ENCODE measurements at places on chromosomes 4 and X. TPM values are rescaled to one million over a fixed set of nuclear protein-coding genes. Genes with fewer than 3 reads are reported as not detected.
A peak's percentile ranks its signal among the peaks of the same experiment; 100 is the strongest.

- DNase-seq, result no peak
Observed at GRCh38 chr4:8774071-8774470, 97.6 kb downstream of the HMX1 start.

GRCh38 chrX:47232197-47232802 lies 509 bp upstream of the USP11 start:
- DNase-seq, result no peak

- no peak for DNase-seq
Observed at GRCh38 chr4:122746485-122746965, 14.0 kb downstream of the BBS12 start.

DNA sequence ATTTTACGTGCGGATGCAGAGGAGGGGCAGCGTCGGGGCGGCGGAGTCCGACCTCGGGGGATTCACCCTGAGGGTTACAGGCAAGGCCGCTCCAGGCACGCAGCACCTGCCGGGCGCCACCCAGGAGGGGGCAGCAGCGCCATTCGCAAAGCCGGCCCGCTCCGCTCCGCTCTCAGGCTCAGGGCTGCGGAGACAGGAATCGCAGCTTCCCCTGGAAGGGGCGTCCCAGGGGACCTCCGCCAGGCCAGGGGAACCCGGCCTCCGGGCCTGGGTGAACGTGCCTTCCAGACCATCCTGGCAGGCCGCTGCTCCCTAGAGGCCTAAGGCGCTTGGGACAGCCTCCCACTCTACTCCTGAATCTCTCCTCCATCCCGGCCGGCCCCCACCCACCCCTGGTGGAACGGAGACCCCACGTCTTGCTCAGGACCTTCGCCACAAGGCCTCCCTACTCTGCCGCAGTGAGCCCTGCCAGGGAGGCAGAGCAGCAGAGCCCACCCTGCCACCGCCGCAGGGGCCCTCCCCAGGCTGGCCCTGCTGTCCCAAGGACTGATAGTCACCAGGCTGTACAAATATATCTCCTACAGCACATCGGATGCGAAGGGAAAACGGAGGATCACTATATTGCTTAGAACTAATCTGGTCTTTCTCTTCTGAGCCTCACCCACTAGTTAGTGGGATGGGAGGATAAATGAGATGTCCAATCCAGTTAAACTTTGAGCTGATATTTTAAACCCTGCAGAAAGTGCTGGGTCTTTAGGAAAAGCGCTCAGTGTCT lies 115.0 kb downstream of the SMIM20 start:
- DNase-seq, result peak; percentile 91

DNA sequence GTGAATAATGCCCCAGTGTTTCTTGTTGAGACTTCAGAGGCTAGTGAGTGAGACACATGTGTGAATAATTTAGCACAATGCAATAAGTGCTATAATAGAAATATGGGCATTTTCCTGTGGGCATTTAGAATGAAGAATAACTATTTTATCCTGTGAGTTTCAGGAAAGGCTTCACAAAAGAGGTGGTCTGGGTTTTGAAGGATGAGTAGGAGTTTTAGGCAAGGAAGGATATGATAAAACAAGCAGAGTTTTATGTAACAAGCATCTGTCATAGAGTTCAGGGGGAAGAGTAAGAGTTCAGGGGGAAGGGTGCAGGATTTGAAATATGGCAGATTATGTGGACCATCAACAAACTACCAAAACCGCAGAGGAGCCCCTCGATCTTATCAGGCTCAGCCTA lies 529.2 kb downstream of the INPP4B start:
- DNase-seq, result no peak

GRCh38 chr4:80926891-80927290 lies 103.6 kb upstream of the BMP3 start:
- DNase-seq, result no peak

DNA sequence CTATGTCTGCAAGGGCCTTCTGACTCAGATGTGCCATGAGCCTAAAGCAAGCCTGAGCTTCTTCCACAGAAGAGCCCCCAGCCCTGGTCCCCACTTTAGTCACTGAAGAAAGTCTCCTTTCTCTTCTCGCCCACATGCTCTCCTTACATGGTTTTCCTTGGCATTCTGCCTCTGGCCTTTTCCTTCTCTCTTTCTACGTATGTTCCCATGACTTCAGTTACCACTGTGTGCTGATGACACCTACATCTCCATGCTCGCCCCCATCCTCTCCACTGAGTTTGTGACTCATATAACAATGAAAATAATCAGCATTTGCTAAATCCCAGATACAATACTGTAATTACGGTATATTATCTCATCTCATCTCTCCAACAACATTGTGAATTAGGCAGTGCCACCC lies 149.3 kb downstream of the AMMECR1 start:
- no peak for DNase-seq

- no peak for DNase-seq
Observed at GRCh38 chr4:32393806-32394205, 1673.6 kb downstream of the PCDH7 start.

DNA sequence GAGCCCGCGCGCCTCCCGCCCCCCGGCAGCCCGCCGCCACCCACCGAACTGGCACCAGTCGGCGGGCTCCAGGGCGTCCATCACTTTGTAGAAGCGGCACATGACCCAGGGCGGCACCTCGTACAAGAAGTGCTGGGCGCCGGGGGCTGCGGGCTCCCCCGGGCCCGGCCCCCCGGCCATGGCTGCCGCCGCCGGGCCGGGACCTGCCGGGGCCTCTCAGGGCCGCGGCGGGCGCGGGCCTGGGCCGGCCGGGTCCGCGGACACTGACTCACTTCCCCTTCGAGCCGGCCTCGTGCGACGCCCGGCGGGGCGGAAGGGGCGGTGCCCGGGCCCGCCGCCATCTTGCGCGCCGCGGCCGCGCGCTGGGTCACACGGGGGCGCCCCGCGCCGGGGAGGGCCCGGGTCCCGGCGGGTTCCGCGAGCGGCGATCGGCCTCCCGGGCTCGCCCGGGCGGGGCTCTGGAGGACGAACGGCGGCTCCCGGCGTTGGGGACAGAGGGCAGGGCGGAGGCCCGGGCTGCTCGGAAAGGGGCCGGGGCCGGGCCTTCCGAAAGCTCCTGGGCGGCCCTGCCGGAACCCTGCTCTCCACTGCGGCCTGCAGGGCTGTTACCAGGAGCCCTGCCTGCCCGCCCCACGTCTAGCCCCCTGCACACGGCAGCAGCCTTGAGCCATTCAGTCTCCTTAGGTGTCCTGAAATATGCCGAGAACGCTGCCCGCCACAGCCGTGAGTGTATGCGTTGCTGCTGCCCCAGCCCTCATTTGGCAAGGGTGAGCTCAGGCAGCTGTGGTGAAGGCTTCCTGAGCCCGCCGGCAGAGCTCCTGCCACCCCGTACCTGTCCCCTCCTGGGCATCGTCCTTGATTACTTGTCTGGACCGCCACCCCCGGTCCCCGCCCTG lies at the start of gene IRAK1:
IRAK1 (minus strand) TSS at position 270 of the 896 bp plus-strand sequence; CDS start at position 180, 90 bp downstream.
- peak; percentile 70 for DNase-seq

- no peak for DNase-seq
Observed at GRCh38 chr4:165301833-165302232, 25.6 kb upstream of the MSMO1 start.

ETDB gene
- total RNA-seq, result not detected

NAP1L3 gene
- 88.5 TPM for total RNA-seq

All from neural progenitor cell (in vitro differentiated cells).